GM06990 (cell line): ENCODE measurements at places on chromosomes 2 and 18.

DNA sequence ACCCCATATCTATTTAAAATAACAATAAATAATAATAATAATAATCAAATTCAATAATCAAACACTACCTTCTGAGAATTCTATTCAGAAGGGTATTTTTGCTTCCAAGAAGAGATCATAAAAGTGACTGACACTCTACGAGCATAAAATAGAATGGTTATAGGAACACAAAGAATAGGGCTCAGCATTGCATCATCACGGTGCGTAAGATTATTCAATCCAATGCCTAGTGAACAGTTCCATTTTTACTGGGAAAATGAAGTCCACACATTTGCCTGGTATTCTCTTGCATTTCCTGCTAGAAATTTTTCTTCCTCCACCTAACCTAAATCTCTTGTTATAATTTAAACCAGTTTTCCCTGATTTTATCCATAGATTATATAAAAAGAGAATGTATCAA is 55.8 kb downstream of the AP1S3 start:
- DNase-seq: no peak

DNA sequence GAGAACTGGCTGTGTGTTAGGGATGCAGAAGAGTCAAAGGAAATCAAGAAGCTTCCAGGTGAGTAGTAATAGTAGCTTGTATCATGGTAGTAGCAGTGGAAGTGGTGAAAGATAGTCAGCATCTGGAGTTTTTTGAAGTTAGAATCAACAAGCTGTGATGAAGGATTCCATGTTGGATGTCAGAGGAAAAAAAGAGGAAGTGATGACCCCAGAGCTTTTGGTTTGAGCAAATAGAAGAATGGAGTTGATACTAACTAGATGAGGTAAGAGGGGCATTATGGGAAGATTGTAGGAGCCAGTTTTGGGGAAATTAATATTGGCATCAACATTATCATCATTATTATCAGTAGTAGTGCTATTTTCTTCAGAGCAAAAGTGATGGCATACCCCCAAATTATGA is 542.2 kb downstream of the XIRP2 start:
- no peak for DNase-seq

GRCh38 chr2:236168110-236169080 is at the start of gene GBX2:
Gene GBX2, minus strand, starts transcription at chr2:236168386. Its CDS starts 415 bp downstream, at chr2:236167971.
- no peak for DNase-seq

GRCh38 chr18:3793545-3793944 is 343.6 kb downstream of the TGIF1 start:
- DNase-seq: no peak

DNA sequence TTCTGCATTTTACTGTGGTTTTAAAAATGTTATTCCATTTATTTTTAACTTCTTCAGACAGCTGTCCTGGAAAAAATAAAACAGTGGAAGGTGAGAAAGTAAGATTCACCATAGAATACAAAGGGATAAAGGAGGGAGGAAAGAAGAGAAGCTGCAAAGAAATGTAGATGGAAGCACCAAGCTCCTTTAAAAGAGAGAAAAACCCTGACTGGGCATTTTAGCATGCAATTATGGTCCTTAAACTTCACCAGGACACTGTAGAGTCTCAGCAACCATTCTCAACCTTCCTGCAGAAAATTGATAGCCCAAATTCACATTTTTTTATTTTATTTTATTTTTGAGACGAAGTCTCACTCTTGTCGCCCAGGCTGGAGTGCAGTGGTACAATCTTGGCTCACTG is 11.6 kb upstream of the ANKRD44 start:
- no peak for DNase-seq

DNA sequence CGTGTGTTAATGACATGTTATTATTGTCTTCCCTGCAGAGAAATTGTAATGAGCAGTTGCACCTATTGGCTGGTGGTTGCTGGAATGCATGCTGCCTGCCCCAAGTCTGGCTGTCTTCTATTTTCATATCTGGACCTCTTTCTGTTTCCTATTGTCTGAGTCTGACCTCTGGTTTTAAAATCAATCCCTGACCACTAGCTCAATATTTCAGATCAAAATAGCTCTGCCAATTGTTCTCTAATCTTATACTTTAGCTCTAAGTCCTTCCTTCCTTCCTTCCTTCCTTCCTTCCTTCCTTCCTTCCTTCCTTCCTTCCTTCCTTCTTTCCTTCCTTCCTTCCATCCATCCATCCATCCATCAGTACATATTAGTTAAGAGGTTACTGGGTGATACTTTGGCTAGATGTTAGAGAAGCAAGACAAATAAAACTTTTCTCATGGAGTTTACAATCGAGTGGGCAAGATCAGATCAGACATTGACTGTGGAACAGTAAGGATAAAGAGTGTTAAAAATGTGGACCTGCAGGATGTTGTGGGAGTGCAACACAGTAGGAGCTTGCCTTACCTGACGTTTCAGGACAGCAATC is 417.1 kb downstream of the SOCS6 start:
- DNase-seq: no peak

GRCh38 chr18:71583252-71583651 is 960.9 kb downstream of the CBLN2 start:
- no peak for DNase-seq

DNA sequence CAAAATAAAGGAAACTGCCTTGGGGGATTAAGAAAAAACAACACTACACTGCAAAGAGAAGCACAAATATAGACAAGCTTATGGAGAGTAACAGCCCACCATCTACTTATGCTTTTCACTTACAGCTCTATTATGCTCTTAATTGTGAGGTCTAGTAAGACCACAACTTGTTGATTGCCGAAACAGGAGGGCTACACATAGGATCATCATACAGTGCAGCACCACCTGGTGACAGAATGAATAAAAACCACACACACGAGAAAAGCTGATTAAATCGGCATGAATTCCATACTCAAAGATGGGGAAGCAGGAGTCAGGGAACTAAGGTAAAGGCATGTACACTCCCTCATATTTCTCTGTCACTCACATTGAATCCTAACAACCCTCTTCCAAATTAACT is 259.2 kb downstream of the IKZF2 start:
- no peak for DNase-seq

DNA sequence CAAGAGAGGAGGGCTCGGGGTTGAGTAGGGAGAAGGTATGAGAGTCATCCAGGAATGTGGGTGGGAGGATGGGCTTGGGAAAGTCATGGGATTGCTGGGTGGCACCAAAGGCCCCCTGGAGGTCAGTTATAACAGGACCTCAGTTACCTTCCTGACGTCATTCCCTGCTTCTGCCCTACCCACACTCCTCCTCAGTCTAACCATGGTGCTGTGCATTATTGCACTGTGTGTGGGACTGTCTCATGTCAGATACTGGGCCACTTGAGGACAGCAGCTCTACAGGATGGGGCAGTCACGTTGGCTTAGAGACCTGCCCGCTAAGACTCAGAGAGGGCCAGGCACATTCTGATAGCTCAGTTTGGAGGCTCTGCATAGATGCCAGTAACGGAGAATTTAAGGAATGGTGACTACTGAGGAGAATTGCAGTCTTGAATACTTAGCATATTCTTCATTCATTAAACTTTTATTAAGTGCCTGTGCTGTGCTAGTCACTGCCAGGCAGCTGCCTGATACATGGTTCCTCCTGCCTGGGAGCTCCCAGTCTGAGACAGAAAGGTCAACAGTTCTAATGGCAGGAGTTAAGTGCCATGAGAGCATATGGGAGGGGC is 90.5 kb downstream of the LAMA3 start:
- DNase-seq: no peak

DNA sequence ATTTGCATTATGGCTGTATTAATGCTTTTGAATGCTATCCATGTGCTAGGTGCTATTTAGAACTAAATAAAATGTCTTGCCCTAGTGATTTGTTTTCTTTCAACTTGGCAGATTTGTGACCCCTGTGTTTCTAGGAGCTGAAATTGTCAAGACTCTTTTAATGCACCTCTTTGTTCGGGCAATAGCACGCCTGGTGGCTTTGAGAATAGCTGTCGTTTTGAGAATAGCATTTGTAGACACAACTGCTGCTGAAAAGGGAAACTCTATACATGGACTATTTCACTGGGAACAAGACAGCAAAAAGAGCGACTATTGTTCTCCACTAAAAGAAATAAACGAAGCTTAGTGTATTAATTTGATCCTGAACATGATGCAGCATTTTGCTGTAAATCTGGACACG is 352.1 kb upstream of the ZNF521 start:
- no peak for DNase-seq

DNA sequence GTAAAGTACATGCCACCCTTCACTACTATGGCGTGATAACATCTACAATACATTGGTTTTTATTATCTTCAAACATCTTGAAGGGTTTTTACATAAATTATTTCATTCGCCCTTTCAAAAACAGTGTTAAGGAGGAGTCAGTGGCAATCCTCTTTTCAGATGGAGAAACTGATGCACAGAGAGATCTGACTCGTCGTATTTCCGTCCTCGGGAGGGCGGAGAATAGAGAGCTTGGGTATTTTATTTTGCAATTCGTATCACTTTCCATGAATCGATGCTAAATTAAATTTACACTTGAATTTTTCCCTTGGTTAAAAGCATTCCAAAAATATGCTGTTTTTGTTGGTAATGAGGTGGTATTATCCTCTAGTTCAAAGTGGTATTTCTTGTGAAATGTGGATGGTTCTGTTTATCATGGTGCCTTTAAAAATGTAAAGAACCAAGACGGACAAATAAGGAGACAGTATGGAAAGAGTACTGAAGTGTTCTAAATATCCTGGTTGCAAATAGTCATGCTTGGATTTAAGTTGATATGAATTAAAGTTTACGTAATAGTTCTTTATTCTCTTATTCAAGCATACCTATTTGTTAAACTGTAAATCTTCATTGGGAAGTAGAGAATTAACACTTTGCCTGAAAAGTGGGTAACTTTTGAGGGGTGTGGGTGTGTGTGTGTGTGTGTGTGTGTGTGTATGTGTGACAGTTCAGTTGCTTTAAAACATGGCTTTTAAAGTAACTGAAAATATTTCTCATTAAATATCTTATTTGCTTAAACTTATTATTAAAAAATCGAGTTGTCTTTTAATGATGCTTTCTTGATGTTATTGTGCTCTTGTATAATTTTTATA is 5.6 kb downstream of the PHLPP1 start:
- no peak for DNase-seq

- DNase-seq: no peak
Observed at GRCh38 chr2:207801259-207801658, 31.6 kb upstream of the FZD5 start.

DNA sequence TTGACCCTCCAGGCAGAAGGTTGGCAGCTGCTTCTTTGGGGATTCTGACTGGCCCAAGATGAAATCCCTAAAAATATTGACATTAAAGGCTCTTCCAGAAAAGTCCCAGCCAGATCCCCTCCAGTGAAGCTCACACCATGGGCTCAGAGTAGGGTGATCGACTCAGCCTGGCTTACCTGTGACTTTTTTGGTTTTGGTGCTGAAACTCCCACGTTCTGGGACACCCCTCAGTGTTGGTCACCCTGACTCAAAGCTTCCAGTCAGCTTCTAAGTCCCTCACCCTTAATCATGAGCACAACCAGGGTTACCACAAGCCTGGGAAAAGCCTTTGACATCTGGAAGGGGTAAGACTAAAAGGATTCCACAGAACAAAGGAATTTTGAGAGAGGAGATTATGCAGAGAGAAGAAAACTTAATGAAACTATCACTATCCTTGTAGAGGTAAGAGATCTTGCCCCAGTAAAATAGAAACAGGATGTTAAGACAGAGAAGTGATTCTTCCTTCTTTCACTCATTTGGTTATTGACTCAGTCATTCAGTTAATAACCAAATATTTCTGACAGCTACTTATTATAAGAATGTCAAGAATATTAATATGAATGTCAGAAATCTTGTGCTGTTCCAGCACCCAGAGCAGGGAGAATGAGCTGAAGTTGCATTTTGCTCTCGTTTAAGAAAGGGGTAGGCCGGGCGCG is 66.8 kb upstream of the SEC11C start:
- DNase-seq: no peak

GRCh38 chr2:14199040-14199439 is 433.5 kb upstream of the LRATD1 start:
- DNase-seq: no peak

- no peak for DNase-seq
Observed at GRCh38 chr18:2538236-2538635, 33.1 kb downstream of the METTL4 start.

DNA sequence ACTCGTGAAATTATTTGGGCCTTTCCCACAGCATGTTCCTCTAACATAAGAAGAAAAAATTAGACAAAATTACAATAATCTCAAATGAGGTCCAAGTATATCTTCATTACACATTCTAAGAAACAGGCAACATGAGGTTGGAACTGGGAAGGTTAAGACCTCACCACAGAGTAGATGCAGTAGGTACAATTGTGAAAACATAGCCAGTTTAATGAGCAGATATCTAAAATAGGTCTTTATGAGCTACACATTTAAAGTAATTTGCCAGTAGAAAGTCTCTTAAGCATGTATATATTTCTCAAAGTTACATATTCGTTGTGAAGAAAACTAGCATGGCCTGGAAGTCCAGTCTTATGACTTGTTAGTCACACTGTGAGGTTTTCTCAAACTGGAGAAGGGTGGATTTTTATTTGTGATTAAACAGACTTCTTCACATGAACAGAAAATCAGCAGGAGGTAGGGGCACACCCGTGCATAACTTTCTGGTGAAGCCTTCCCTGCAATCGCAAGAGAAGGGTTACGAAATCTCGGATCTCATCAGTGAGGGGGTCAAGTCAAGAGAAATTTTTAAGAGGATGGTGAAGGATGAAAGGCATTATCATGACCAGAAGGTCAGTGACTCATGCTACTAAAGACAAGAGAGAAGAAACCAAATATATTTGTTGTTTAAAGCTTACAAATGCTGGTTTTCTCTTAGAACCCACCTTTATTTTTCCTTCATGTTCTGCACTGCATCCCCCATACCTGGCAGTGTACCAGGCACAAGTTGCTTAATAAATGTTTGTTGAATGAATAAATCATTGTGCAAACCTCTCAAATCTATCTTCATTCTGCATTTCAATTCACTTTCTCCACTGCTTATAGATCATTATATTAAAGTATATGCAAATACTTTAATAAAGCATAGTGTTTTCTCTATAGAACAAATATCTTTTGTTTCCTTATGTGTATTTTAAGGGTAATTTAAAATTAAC is 5.1 kb upstream of the RAB27B start:
- DNase-seq: no peak

DNA sequence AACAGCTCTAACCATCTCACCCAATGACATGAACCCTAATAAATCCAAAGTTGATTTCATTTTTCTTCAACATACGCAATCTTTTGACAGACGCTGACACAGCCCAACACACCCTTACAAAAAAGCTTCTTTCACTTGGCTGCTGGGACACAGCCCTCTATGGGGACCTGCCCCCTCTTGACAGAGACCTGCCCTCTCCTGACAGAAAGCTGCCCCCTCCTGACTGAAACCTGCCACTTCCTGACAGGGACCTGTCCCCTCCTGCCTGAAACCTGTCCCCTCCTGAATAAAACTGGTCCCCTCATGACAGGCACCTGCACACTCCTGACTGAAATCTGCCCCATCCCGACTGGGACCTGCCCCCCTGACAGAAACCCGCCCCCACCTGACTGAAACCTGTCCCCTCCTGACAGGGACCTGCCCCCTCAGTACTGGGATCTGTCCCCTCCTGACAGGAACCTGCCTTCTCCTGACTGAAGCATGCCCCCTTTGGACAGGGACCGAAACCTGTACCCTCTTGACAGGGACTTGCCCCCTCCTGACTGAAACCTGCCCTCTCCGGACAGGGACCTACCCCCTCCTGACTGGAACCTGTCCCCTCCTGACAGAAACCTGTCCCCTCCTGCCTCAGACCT is 87.9 kb downstream of the PXDN start:
- no peak for DNase-seq
